Tibial artery (tissue), 4 donors: ENCODE measurements at places on chromosomes 16 and 17.

- no peaks in the 10 kb centered on the region for H3K36me3 ChIP-seq
- no peak for DNase-seq
- H3K27ac ChIP-seq: no peak overlapping the region
- no peak overlapping the region for H3K4me3 ChIP-seq
These were observed 10.1 kb downstream of the CA10 start for GRCh38 chr17:52148288-52148968.

DNA sequence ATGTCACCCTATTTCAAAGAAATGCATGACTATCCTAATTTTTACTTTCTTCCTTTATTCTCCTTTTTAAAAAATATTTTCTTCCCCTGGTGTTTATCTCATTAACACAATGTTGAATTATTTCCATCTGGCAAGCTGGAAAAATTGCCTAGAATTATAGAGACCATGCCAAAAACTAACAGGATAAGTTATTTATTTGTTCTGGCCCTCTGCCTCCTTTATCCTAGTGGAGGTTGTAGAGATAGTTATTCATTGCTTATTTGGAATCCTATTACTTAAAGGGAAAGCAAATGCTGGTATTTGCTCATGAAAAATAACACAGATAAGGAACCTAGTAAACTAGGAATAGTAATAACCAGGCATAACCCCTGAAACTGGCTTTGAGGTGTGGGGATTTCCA lies 684.9 kb upstream of the KIF2B start:
- H3K36me3 ChIP-seq: no peaks in the 10 kb centered on the region
- no peaks in the 10 kb centered on the region for H3K27me3 ChIP-seq
- no peak overlapping the region for H3K4me3 ChIP-seq
- DNase-seq: no peak
- no peak overlapping the region for H3K27ac ChIP-seq
- H3K4me1 ChIP-seq: no peaks in the 10 kb centered on the region

DNA sequence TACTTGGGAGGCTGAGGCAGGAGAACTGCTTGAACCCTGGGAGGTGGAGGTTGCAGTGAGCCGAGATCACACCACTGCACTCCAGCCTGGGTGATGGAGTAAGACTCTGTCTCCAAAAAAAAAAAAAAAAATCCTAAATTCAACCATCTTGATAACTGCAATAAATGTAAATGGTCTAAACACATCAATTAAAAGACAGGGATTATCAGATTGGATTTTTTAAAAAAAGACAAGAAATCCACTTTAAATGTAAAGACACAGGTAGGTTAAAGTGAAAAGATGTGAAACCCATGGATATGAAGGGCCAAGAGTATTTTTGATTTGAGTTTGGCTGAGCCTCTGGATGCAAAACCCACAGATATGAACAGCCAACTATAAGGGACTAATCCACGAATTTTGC lies 64.2 kb upstream of the ATP2A3 start:
- H3K36me3 ChIP-seq: peaks cover 90% of the 10 kb centered on the region
- H3K27ac ChIP-seq: no peak overlapping the region

DNA sequence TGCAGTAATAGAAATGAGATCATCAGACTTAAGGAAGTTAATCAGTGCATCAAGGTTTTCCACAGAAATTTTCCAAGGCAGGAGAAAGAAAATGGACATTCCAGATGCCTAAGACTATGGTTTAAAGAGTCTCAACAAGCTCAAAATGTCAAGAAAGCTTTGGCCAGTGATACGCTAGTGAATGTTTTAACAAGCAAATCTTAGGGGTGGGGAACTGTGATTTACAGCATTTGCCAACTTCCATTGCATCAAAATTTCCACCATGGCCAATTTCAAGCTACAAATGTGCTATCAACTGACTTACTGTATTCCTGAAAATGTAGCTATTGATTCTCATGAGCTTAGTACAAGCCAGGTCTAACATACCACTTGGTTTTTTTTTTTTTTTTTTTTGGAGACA lies 82.4 kb upstream of the CLEC3A start:
- H3K36me3 ChIP-seq: no peaks in the 10 kb centered on the region
- DNase-seq: no peak
- H3K27ac ChIP-seq: no peak overlapping the region
- H3K27me3 ChIP-seq: no peaks in the 10 kb centered on the region
- peaks cover 32% of the 10 kb centered on the region for H3K4me1 ChIP-seq
- H3K4me3 ChIP-seq: no peak overlapping the region

DNA sequence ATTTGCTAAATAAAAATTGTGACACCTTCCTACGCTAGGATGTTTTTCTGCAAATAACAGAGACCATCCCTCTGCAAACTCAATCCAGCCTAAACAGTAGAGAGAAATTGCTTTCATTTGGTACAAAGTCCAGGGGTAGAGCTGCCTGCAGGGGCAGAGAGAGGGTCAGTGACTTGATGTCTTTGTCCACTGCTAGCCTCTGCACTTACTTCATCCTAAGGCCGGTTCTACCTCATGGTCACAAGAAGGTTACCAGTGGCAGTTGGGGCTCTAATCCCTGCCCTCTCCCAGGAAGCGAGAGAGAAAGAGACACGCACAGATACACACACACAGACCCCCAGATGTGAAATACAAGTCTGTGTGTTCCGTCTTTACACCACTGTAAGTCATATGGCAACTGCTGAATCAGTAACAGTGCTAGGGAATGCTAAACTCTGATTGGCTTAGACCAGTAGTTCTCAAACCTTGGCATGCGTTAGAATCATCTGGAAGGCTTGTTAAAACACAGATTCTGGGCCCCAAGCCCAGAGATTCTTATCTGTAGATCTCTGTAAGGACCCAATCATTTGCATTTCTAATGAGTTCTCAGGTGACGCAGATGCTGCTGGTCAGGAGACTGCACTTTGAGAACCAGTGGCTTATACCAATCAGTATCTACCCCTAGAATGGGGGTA lies 13.1 kb upstream of the LPCAT2 start:
- no peaks in the 10 kb centered on the region for H3K27me3 ChIP-seq
- no peak for DNase-seq
- H3K36me3 ChIP-seq: no peaks in the 10 kb centered on the region
- H3K4me1 ChIP-seq: no peaks in the 10 kb centered on the region
- H3K4me3 ChIP-seq: no peak overlapping the region
- H3K27ac ChIP-seq: no peak overlapping the region

DNA sequence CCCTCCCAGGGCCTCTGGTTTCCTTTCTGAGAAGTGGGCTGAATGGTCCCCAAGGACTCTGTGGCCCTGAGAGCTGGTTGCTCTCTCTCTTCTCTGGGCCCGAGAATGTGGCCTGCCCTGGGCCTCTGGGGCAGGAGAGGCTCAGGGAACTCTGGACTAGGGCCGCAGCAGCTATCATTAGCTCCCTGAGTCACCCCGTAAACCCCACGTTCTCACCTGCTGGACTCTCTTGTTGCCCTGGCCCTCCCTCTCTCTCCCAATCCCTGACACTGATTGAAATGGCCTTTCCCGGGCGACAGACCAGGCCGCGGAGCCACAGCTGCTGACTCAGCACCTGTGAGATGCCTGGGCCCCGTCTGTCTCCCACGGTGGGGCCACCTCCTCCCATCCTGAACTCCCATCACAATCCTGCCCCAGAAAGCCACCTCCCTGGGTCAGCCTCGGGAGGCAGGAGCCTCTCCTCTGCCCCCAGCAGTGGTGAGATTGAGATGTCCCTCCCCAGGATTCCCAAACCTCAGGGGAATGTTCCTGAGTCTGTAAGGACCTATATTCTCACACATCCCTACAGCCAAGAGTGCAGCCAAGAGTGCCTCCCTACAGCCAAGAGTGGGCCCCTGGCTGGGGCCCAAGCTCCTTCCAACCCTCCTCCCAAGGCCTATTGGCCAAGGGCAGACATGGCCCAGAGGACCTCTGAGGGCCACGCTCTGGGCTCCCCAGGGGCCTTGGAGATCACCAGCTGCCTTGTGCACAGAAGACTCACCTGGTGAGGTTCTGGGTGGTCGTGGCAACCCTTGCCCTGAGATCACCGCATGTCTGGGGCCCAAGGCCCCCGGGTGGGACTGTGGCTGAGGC lies 470 bp downstream of the TRPV3 start:
- DNase-seq: no peak
- no peaks in the 10 kb centered on the region for H3K4me1 ChIP-seq
- H3K36me3 ChIP-seq: no peaks in the 10 kb centered on the region

DNA sequence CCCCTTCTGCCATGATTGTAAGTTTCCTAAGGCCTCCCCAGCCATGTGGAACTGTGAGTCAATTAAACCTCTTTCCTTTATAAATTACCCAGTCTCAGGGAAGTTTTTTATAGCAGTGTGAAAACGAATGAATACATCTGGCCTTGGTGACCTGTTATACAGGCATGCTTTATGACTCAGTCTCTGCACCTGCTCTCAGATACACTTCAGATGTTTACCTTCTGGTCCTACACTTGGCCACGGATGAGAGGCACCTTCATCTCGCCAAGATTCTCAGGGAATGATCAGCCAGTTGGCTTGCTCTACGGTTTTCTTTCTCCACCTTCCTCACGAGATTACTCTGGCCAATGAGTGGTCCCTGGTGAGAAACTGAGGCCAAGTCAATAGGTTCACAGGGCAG lies 304.7 kb downstream of the CA10 start:
- DNase-seq: no peak
- H3K4me3 ChIP-seq: no peak overlapping the region
- H3K27ac ChIP-seq: no peak overlapping the region
- H3K36me3 ChIP-seq: no peaks in the 10 kb centered on the region

DNA sequence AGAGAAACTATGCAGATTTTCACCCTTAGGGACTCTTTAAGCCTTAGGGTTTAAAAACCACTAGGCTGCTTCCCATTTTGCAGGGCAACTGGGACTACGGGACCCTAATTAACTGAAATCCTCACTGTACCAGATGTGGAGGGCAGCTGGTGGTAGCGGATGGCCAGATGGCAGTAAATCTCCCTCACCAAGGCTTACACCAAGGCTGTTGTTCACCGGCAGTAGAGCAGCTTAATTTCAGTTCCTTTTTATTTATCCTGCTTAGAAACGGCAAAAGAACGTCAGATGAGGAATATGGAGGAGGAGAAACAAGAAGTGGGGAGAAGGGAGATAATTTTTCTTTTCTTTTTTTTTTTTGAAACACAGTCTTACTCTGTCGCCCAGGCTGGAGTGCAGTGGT lies 6.5 kb downstream of the ABHD15 start:
- H3K4me1 ChIP-seq: peaks cover under 1% of the 10 kb centered on the region
- H3K27ac ChIP-seq: no peak overlapping the region
- no peaks in the 10 kb centered on the region for H3K36me3 ChIP-seq

DNA sequence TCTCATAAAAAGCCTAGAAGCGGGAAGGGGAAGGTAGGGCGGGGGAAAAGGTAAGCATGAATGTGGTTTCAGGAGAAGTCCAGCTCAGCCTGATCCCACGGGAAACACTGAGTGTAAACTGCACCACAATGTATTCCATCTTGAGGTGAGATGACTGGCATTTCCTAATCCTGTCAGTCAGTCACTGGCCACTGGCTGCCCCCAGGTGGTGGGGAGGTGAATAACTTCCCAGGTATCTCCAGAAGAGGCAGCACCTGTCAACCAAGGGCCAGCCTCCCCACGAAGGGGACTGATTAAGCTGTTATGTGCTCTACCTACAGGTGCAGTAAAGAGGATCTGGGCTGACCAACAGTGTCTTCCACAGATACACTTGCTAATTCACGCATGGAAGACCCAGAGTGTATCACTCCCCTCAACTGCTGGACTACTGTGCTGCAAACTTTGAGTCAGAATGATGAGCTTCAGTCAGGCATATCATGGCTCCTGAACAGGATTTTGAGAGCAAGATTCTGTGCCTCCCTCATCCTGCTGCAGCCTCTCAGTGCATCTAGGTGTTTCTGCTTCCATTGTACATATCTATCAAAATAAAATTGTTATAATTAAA lies 108.5 kb upstream of the CCL2 start:
- no peak overlapping the region for H3K27ac ChIP-seq
- no peaks in the 10 kb centered on the region for H3K36me3 ChIP-seq
- H3K4me3 ChIP-seq: no peak overlapping the region

- no peaks in the 10 kb centered on the region for H3K27me3 ChIP-seq
- H3K4me3 ChIP-seq: no peak overlapping the region
- H3K36me3 ChIP-seq: no peaks in the 10 kb centered on the region
- H3K4me1 ChIP-seq: peaks cover 27% of the 10 kb centered on the region
These were observed 109.2 kb downstream of the C16orf95 start for GRCh38 chr16:87207965-87208364.

GRCh38 chr17:5183410-5183793 lies 8.3 kb downstream of the ZNF594 start:
- peaks cover 70% of the 10 kb centered on the region for H3K36me3 ChIP-seq
- H3K27ac ChIP-seq: no peak overlapping the region
- H3K4me1 ChIP-seq: no peaks in the 10 kb centered on the region
- no peak overlapping the region for H3K4me3 ChIP-seq
- H3K27me3 ChIP-seq: no peaks in the 10 kb centered on the region

DNA sequence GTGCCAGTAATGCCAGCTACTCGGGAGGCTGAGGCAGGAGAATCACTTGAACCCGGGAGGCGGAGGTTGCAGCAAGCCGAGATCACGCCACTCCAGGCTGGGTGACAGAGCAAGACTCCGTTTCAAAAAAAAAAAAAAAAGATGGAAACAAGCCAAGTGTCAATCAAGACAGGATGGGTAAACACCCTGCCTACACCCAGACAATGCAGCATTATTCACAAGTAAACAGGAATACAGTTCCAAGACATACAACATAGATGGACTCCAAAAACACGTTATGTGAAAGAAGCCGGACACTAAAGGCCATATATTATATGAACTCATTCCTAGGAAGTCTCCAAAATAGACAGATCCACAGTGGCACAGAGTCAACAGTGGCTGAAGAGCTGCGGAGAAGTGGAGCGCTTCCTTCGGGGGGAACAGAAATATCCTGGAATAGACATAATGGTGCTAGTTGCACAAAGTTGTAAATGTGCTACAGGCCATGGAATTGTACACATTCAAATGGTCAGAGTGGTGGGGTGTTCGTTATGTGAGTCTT lies 33.9 kb downstream of the ANKRD11 start:
- no peaks in the 10 kb centered on the region for H3K36me3 ChIP-seq
- no peak overlapping the region for H3K27ac ChIP-seq
- H3K4me1 ChIP-seq: peaks cover 23% of the 10 kb centered on the region
- no peaks in the 10 kb centered on the region for H3K27me3 ChIP-seq

- H3K4me3 ChIP-seq: no peak overlapping the region
- peaks cover 23% of the 10 kb centered on the region for H3K4me1 ChIP-seq
- no peaks in the 10 kb centered on the region for H3K27me3 ChIP-seq
These were observed 131.0 kb downstream of the CCDC144A start for GRCh38 chr17:16820979-16821543.

DNA sequence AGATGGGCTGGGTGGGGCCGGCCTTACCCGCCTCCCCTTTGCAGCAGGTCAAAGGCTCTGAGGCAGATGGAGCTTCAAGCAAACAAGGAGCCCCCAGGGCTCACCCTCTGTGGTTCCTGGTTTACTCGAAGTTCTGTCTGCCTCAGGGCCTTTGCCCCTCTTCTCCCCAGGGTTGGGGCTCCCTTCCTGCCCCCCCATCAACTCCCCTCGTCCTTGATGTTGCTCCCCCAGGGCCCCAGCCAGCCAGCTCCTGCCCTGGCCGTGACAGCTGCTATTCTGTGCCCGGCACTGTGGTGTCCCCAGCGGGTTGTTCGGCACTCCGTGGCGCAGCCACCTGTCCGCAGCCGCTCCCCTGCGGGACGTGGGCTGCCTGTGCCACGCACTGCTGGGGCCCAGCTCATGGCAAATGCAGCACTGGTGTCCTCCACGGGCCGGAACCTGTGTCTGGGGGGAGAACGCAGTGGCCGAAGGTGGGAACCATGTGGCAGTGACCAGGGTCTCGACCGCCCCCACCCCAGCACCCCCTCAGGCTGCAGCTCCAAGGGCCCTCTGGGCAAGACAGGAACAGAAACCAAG lies 4.3 kb upstream of the METRN start:
- H3K27me3 ChIP-seq: no peaks in the 10 kb centered on the region
- no peak overlapping the region for H3K4me3 ChIP-seq
- DNase-seq: no peak
- H3K4me1 ChIP-seq: peaks cover 21% of the 10 kb centered on the region

GRCh38 chr16:60271025-60271771 lies 1537.1 kb upstream of the GOT2 start:
- no peak overlapping the region for H3K4me3 ChIP-seq
- H3K27me3 ChIP-seq: no peaks in the 10 kb centered on the region
- no peak for DNase-seq
- no peaks in the 10 kb centered on the region for H3K4me1 ChIP-seq
